ENCODE measurements at places on chromosomes 6 and 20.

DNA sequence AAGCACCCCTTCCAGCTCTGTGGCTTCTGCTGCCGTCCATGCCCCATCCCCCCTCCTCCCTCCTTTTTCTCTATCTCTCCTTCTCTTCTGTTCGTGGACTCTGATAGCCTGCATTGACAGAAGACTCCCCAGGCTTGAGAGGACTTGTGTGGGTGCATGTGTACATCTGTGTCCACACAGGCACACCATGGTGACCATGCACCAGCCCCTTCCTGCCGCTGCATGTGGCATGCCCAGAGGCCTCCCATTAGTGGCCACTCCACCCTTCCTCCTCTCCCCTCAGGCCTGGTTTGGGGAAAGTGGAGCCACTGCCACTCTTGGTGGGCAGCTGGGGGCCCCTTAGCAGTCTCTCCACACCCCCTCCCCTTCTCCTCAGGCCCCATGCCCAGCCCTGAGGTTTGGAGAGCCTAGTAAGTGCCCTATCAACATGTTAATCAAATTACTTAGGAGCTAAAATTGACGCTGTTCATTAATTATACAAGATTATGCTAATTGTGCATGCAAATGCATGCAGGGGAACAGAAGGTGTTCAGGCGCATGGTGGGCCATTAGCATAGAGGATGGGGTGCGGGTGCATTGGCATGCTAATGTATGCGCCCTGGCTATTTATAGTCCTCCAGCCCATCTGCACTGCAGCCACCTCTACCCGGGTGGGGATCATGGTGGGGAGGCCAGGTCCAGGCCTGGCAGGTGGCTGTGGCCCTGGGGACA is 45.9 kb downstream of the EBF4 start:
- DNase-seq, result no peak

GRCh38 chr6:30542404-30542725 is 13.9 kb downstream of the GNL1 start:
- DNase-seq, result no peak

DNA sequence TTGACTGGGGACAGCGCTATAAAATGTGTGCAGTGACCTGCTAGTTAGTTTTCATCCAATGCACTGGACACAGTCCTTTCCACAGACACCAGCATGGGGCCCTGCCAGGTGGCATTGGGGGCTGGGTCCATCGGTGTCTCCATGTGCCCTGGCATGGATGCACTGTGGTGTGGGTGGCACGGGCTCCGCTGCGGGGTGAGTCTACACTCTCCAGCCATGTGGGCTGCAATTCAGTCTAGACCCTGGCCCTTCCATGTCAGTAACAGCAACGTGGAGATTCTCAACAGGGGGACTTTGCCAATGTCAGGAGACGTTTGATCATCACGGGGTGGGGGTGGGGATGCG is 100.0 kb downstream of the RAMACL start:
- no peak for DNase-seq

- no peak for DNase-seq
Measured at GRCh38 chr20:51164731-51165130, 141.8 kb upstream of the KCNG1 start.

- no peak for DNase-seq
Measured at GRCh38 chr20:61927193-61927825, 138.4 kb downstream of the TAF4 start.
